Left ventricle myocardium inferior (tissue), 1 donor: ENCODE measurements at places on chromosomes 1 and 21. TPM values are rescaled to one million over a fixed set of nuclear protein-coding genes. Genes with fewer than 3 reads are reported as not detected.

Gene KCNQ4
- 1.5 TPM for total RNA-seq

Gene AK5
- total RNA-seq = 1.0 TPM

GRCh38 chr1:40567825-40568224 lies 36.4 kb downstream of the ZNF684 start:
- H3K27me3 ChIP-seq = no peaks in the 10 kb centered on the region
- H3K27ac ChIP-seq = no peak overlapping the region
- no peak for DNase-seq
- no peak overlapping the region for H3K4me3 ChIP-seq
- H3K4me1 ChIP-seq = no peaks in the 10 kb centered on the region
- no peaks in the 10 kb centered on the region for H3K36me3 ChIP-seq

DNA sequence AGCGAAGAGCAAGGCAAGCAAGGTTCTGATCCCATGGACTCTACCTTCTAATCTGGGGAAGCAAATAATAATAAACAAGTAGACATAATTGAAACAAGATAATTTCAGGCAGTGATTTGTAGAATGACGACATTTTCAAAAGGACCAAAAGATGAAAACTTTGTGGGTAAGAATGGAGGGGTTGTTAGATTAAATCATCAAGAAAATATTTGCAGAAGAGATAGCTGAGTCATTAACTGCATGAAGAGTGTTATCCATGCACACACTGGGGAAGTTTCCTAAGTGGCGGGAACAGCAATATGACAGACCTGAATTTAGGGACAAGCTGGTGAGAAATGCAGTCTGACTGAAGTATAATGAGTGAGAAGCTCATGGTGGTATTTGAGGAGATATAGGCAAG lies 583.1 kb upstream of the RGS18 start:
- H3K4me3 ChIP-seq = no peak overlapping the region
- no peaks in the 10 kb centered on the region for H3K36me3 ChIP-seq
- no peaks in the 10 kb centered on the region for H3K27me3 ChIP-seq
- DNase-seq = no peak
- H3K4me1 ChIP-seq = no peaks in the 10 kb centered on the region

DNA sequence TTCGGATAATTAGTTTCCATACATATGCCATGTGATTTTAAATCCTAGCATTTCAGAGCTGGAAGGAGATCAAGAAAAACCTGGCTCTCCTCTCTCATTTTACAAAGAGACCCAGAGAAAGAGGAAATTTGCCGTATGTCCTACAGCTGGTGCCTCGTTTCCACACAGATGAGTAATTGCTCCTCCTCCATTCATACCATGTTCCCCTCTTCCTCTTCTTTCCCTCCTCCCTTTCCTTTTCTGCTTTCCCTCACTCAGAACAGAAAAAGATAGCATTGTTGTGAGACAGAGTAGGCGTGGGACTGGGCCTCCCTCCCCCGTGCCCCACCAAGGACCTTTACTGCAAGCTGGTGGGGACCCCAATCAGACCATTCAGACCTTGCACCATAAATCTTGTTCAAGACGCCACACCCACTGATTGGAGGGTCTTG lies 13.7 kb upstream of the SLC44A3 start:
- no peak overlapping the region for H3K27ac ChIP-seq
- DNase-seq = no peak
- H3K36me3 ChIP-seq = no peaks in the 10 kb centered on the region
- H3K4me3 ChIP-seq = no peak overlapping the region

- no peak for DNase-seq
- H3K27ac ChIP-seq = no peak overlapping the region
- H3K4me1 ChIP-seq = peaks cover 13% of the 10 kb centered on the region
- H3K4me3 ChIP-seq = no peak overlapping the region
- peaks cover 4% of the 10 kb centered on the region for H3K27me3 ChIP-seq
Measured at GRCh38 chr1:172748201-172748600, 89.3 kb downstream of the FASLG start.

DNA sequence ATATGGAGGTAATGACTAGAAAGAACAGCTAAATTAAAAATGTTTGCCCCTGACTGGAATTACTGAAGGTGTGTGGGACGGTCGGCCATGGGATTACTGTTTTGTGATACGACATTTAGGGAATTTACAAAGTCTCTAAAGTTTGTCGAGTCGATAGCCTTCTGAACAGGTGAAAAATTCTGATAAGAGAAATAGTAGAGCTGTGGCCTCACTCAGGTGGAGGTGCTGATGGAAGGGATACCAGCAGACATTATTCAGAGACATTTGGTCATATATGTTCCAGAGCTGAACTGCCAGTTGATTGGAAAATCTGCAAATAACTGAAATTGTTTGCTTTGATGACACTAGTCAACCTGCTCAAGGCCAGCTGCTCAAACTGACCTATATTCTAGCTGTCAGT lies 71.1 kb downstream of the ADCY10 start:
- no peak overlapping the region for H3K4me3 ChIP-seq
- no peaks in the 10 kb centered on the region for H3K36me3 ChIP-seq
- H3K27ac ChIP-seq = no peak overlapping the region
- no peaks in the 10 kb centered on the region for H3K27me3 ChIP-seq
